Dorsolateral prefrontal cortex (tissue), 122 donors: ENCODE measurements at places on chromosomes 4 and X. TPM values are rescaled to one million over a fixed set of nuclear protein-coding genes. Genes with fewer than 3 reads are reported as not detected.

GRCh38 chr4:37757121-37757520 lies 69.4 kb upstream of the PGM2 start:
- DNase-seq: no peak

DNA sequence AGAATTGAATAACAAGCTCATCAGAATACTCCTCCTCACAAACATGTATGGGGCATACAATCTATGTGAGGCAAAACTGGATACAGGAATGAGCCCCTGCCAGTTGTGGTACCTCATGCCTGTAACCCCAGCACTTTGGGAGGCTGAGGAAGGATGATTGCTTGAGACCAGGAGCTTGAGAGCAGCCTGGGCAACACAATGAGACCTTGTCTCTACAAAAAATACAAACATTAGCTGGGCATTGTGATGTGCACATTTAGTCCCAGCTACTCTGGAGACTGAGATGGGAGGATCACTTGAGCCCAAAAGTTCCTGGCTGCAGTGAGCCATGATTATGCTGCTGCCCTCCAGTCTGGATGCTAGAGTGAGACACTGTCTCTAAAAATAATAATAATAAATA lies 611.0 kb downstream of the NLGN4X start:
- DNase-seq: no peak

Gene ZNF711
- 18.2 TPM for total RNA-seq

Gene MAGEC3
- 1.5 TPM for total RNA-seq

GRCh38 chr4:70997036-70997435 lies 3.6 kb downstream of the DCK start:
- no peak for DNase-seq

DNA sequence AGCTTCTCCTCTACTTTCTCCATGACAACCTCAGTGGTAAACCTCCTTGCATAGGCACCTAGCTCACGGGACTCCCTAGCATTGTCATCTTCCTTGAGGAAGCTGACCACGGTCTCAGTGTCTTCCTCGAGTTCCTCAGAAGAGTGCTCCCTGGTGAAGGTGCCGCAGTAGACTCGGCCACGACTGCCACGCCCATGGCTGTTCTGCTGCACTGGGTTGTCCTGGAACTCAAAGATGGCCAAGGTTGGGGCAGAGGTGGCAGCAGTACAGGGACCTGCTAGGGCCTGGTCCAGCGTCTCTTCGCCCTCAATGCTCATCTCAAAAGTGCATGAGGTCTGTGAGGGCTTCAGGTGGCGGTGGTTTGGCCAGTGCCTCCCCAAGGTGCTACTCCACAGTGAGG lies 147.9 kb upstream of the ARHGEF9 start:
- DNase-seq: no peak

Gene ZC4H2
- 18.1 TPM for total RNA-seq

GRCh38 chr4:138185859-138186645 lies 56.1 kb downstream of the SLC7A11 start:
- DNase-seq: no peak

DNA sequence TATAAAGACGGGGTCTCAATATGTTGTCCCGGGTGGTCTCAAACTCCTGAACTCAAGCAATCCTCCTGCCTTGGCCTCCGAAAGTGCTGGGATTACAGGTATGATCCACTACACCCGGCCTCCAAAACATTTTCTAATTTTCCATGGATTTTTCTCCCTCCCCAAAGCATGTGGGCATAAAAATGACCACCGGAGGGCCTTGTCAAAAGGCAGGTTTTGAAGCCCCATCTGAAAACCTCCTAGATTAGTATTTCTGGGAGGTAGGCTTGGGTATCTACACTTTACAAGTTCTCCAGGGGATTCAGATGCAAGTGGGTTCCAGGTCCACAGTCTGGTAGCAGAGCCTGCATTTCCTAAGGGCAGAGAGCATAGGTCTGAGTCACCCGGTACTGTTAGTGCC lies 1.4 kb upstream of the GPR173 start:
- no peak for DNase-seq

DNA sequence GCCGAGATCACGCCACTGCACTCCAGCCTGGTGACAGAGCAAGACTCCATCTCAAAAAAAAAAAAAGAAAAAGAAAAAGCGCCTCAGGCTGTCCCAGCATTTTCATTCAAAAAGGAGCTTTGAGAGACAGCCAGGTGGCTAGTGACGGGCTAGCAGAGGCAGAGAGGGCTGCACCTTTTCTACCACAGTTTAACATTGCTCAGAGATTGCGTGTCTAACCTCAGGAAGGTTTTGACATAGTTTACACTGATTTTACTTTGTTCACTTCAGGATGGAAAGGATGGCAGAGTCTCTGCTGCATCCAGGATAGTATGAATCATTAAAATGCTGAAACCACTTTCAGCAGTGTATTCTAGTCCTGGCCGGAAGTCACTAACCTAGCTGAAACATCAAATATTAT lies 28.1 kb downstream of the ZFP42 start:
- DNase-seq: no peak

- DNase-seq: no peak
Observed at GRCh38 chrX:110732266-110732665, 63.4 kb downstream of the CHRDL1 start.

DNA sequence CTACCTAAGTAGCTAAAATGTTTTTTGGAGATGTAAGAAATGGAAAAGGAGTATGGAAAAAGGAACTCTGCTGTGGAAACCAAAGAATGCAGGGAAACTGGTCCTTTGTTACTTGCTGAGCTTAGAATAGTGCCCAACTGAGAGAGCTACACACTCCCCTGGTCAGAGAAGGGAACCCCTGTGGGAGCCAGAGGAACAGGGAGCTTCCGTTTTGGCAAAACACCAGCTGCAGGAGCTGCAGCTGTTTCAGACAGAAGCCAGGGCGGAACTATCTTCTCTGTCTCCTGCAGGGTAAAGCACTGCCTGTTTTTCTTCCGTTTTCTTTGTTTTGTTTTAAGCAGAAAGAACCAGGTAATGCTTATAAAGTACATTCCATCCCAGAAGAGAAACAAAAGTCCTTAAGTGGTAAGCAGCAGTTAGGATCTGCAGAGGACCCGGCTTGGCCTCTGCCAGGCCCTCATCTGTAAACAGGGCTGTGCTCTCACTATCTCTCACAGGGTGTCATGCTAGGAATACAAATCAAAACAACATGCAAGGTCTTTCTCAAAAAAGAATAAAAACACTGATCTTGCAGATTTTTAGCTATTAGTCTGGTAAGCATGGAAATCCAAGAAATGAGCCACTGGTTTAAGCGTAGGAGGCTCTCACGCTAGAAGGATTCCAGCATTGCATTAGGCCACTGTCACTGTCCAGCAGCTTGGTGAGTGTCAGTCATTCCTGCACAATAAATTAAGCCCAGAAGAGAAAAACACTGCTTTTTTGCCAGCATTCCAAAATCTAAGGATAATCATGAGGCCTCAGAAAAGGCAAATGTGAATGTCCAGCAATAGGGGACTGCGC lies 76.1 kb downstream of the CHST7 start:
- DNase-seq: no peak

GRCh38 chrX:2697741-2698299 lies 6.7 kb downstream of the CD99 start:
- DNase-seq: no peak
